Tibial artery (tissue), 4 donors: ENCODE measurements at places on chromosomes 16 and 17.

- DNase-seq = no peak
These were observed 52.5 kb downstream of the TEKT5 start for GRCh38 chr16:10641953-10642949.

- no peak for DNase-seq
These were observed 60.5 kb downstream of the TRIM37 start for GRCh38 chr17:59046192-59046591.

DNA sequence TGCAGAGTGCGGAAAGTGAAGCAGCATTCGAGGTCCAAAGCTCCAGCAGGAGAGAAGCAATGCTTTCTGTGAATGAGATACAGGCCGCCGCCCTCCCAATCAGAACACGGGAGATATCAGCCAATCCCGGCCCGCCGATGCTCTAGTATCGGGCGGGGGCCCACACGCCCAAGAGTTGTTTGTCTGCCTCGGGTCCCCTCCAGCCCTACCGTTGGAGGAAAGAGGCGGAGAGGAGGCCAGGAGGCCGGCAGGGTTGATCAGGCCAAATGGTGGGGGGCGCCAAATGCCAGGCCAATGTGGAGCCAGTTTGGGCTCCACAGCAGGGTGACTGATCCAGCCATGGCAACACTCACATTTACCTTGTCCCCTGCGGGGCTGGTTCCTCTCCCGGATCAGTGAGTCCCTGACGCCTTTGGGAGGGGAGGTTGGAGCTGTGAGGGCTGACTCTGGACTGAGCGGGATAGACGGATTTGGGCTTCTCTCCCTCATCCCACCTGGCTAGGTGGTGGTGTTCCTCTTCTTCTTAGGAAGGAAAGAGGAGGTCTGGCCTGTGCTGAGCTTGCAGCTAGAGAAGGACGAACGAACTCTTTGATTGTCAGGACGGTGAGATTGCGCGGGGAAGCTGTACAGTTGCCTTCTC, 10.4 kb upstream of the CUEDC1 start:
- DNase-seq = no peak

DNA sequence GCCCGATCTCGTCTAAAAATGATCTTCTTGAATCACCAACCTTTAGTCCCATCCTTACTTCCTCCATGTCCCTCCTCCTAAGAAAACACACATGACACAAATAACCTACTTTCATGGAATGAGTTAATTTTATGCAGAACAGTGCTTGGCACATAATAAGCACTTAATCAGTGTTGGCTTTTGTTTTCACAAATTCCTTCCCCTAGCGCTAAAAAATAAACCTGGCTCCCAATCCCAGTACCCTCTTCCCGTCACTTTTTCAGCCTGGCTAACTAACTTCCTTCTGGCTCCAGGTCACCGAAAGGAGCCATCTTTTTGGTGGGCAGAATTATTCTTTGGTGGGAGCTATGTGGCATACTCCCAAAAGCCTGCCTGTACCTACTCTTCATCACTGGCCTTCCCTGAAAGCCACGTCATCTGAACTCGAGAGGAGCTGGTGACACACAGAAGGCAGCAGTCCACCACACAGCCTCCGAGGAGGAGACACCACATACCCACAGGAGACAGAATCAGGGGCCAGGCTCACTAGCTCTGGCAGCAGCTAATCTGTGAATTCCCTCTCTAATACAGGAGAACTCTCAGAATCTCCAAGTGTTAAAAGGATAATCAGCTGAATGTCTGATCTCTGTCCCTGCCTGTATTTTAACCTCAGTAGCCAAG, 114.5 kb downstream of the SMG6 start:
- DNase-seq = no peak

DNA sequence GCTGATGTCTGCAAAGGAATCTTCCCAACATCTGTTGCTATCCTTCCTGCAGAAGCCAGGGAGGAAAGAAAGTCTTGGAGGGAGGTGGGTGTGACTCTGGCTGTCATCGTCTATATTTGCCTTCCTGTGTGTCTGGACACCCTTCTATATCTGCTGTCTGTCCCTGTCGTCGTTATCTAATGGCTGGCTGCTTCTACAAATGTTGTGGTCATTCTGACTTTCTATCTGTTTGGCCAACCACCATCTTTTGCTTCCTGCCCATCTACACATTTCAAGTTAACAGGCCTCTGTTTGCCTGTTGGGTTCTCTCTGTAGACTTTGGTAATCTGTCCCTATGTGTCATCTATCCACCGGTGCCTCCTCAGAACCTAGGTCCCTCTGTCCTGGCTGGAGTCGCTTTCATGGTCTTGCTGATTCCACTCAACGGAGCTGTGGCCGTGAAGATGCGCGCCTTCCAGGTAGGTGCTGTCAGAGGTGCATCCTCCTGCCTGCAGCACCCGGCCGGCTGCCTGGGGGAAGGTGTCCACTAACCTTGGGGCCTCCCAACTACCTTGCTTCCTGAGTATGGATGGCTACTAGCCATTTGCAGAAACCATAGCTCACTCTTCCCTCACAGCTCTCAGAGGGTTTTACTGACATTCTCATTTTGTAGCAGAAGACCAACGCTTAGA, 30.2 kb downstream of the ABCC3 start:
- DNase-seq = no peak

- no peak for DNase-seq
These were observed 27.8 kb upstream of the TVP23A start for GRCh38 chr16:10846213-10846998.

DNA sequence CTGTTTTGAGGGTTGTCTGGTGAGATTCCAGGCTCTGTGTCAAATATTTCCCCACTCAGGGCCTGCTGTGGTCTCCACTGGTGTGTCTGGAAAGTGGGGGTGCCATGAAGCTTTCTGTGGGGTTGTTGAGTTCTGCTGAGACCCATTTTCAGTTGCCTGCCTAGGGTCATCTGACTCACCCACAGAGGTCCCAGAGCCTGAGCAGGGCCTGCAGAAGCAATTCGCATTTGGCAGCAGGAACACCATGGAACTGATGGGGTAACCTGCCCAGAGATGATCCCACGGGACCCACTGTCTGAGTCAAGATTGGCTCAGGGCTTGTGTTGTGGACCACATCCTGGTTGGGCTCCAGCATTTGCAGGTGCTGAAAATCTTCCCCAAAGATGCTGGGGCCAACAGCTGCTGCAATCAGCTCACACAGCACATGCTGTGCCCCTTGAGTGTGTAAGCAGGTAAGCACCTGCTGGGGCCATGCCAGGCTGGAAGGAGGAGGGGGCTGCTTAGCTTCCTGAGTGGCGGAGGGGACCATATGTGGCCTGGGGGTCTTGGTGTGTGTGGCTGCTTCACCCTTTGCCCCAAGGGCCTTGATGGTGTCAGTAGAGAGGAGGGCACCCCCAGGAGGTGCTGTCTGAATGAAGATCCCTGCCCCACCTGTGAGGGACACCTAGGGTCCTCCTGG, 1726.1 kb downstream of the TP53TG3F start:
- DNase-seq = no peak

- DNase-seq = no peak
These were observed 4.5 kb downstream of the SECTM1 start for GRCh38 chr17:82328994-82329507.

DNA sequence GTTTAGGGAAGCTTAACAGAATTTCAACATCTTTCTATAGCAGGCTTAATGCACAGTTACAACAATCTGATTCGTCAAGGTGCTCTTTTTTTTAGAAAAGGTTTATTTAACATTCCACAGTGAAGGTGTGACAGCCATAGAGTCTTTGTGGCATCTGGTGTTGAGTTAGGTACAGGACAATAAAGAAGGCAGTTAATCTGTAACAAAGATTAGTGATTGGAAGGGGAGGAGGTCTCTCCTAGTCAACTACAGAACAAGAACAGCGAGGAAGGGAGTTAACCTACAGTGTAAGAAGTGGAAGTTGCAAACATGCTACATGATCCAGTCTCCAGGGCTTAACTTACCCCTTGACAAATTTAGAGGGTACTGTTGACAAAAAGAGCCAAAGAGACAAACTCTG, 3.0 kb upstream of the ZDHHC7 start:
- DNase-seq = no peak

GRCh38 chr16:46882304-46882939, 1.7 kb upstream of the GPT2 start:
- no peak for DNase-seq

- DNase-seq = no peak
These were observed 11.2 kb downstream of the FOXF1 start for GRCh38 chr16:86521236-86522197.

DNA sequence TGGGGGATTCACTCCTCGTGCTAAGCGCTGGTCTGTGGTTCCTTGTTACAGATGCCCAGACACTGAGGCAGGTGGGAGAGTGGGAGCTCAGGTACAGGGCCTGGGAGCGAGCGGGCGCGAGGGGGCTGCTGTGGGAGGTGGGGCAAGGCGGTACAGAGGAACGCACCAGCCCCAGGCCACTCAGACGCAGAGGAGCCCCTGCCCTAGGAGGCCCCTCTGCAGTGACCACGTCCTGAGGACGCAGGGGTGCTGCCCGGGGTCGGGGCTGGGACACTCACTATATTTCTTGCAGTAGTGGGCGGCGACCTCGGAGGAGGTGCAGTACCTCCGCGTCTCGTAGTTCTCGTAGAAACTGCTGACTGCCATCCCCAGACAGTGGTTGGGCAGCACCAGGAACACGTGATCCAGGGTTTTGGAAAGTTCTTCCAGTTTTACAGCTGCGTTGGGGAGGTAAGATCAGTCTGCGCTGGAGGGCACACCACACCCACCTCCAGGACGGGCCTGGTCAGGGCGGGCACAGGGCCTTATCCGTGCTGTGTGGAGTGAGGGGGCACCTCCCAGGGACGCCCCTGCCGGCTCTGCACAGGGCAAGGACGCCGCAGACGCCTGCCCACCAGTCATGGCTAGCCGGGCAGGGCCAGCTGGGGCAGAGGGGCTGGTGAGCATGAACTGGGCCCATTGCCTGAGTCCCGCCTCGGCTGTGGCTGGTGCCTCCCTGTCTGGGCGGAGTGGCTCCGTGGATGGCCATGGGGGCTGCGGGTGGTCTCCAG, 16.3 kb upstream of the RNPS1 start:
- DNase-seq = no peak

- no peak for DNase-seq
These were observed 72.9 kb upstream of the ZNF469 start for GRCh38 chr16:88309908-88310265.

GRCh38 chr17:51724043-51724580, 434.4 kb downstream of the CA10 start:
- DNase-seq = no peak

DNA sequence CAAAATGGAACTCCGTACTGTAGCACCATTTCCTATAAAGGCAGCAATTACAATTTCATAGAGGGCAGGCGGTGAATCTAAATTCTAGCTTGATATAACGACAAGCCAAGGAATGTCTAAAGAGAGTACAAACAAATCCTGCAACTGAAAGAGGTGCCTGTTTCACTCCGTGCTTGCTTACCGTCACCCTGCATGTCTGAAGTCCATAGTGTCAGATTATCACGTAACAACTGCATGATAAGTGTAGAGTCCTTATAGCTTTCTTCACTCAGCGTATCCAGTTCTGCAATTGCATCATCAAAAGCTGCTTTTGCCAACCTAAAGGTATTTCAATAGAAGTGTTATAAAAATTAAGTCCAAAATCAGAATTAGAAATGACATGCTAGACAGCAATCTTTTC, 46.0 kb downstream of the YWHAE start:
- no peak for DNase-seq

GRCh38 chr16:21638573-21638975, 13.8 kb downstream of the IGSF6 start:
- no peak for DNase-seq

- no peak for DNase-seq
These were observed 20.0 kb downstream of the ABHD15 start for GRCh38 chr17:29546830-29547229.

DNA sequence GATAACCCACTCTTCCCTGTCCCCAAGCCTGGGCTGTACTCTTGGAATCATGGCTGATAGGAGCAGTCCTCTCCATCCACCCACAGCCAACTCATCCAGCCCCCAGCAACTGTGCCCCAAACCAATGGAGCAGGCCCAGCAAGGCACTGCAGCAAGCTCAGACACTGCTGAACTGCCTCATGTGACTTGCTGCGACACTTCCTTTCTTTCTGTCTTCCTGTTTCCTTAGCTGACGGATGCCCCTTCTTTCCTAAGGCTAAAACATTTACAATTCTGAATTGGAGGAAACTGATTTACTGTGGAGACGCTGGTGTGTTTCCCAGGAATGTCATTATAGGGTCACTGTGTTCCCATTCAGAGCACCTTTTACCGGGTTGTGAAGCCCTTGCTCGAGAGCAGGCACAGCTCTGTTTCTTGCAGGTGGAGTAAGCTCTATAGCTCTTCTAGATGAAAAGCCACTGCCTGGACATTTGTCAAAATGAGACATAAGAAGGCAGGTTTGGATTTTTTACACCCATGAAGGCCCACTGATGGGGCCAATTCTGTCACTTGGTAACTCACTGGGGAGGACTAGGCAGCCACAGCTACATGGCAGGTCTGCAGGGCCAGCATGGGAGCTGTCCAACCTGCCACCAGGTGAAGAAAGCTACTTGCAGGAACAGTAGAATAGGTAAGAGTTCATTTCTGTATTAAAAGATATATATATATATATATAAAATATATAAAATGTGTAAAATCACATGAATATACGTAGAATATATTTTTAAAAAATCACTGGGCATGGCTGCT, 27.4 kb downstream of the TMEM11 start:
- no peak for DNase-seq

DNA sequence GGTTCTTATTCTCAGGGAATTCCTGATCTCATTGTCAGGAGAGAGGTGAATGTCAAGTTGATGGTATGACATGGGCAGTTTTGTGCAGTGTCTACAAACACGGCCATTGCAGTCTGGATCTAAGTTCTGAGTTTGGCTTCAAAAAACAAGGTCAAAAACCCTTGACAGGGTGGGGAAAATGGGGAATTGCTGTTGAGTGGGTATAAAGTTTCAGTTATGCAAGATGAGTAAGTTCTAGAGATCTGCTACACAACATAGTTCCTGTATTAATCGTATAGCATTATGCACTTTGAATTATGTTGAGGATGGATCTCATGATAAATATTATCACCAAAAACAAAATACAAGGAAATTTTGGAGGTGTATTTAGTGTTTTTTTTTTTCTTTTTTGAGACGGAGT, 36.6 kb upstream of the CARMIL2 start:
- no peak for DNase-seq

- no peak for DNase-seq
These were observed 258.1 kb upstream of the IRX3 start for GRCh38 chr16:54544553-54545180.

- no peak for DNase-seq
These were observed 10.5 kb upstream of the FASN start for GRCh38 chr17:82108496-82108945.

GRCh38 chr17:18031955-18032354, 7.0 kb downstream of the ATPAF2 start:
- DNase-seq = no peak

DNA sequence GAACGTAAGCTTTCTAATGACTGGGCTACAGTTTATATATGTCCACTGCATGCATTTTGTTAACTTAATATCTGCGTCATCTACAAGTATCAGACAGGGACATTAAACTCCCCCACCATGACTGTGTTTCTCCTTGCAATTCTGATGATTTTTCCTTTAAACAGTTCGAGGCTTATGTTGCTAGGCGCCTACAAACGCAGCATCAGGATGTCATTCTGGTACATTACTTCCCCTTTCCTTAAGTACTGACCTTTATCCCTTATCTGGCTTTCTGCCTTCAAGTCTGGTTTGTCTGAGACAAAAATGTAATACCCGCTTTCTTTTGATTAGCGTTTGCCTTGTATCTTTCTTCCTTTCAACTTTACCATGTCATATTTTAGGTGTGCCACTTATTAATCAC, 362.4 kb downstream of the SLC39A11 start:
- DNase-seq = no peak
